Activated CD8-positive, alpha-beta memory T cell treated with anti-CD3 and anti-CD28 coated beads for 1 hour (primary cell): ENCODE measurements at places on chromosomes 3 and 15.

DNA sequence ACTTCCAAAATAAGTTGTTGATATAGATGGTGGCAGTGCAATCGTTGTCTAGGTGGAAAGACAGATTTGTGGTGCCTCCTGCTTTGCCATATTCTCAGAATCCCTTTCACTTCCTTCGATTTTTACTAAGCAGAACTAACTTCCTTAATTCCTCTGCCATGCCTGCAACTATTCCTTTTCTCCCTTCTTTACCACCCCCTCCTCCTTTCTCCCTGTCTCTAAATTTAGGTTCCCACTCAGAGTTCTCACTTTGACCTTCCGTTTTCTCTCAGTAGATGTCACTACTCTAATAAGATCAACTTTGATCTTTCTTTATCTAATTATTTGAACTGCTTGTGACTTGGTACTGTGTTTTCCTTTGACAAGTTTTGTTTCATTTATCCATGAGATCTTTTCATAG is 351.2 kb downstream of the LPP start:
- DNase-seq = no peak

DNA sequence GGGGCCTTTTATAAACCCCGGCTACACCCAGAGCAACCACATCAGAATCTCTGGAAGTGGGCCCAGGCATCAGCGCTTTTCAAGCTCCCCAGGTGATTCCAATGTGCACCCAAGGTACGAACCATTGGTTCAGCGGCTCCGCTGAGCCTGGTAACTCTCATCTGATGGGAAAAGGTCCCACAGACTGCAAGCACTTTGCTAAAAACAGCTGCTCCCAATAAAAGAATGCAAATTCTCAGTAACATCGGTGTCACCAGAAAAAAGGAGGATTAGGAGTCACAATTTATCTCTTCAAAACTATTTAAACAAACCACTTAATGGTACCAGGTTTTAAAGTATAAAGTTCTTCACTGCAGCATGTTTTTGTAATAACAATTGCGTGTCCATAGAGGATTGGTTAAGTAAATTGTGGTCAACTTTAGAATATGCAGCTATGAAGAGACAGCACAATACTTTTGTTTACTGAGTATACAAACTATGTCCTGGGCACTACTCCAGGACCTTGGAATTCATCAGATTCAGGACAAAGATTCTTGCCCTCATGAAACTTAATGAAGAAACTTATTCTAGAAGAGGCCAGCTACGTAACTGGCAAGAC is 660.7 kb upstream of the ADAMTS9 start:
- DNase-seq = no peak

DNA sequence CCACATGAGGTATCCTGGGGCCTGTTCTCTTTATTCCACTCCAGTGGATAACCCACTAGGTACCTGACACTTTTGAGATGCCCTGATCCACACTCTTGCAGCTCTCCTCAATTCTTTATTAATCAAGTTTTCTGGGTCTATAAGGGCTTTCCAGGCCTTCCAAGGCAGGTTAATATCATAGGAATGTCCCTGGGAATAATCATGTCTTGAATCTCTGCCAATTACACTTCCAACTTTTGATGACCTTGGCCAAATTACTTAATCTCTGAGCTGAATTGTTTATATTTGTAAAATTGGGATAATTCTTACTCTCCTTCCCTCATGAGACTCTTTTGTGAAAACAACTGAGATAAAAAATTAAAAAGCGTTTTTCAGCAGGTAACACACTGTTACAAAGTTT is 881.7 kb downstream of the MCTP2 start:
- DNase-seq = no peak

GRCh38 chr3:13110678-13111116 is 37.5 kb upstream of the IQSEC1 start:
- no peak for DNase-seq

- DNase-seq = no peak
These were observed 22.2 kb upstream of the ZNF710 start for GRCh38 chr15:89978914-89979313.

- DNase-seq = no peak
These were observed 192.6 kb downstream of the MEX3B start for GRCh38 chr15:81853150-81853748.

GRCh38 chr3:42014458-42014920 is 52.6 kb upstream of the ULK4 start:
- DNase-seq = no peak

GRCh38 chr3:178397202-178397601 is 139.0 kb upstream of the KCNMB2 start:
- no peak for DNase-seq

- no peak for DNase-seq
These were observed 41.3 kb upstream of the ICE2 start for GRCh38 chr15:60520013-60520824.

GRCh38 chr15:39124155-39124552 is 456.7 kb upstream of the THBS1 start:
- DNase-seq = no peak

DNA sequence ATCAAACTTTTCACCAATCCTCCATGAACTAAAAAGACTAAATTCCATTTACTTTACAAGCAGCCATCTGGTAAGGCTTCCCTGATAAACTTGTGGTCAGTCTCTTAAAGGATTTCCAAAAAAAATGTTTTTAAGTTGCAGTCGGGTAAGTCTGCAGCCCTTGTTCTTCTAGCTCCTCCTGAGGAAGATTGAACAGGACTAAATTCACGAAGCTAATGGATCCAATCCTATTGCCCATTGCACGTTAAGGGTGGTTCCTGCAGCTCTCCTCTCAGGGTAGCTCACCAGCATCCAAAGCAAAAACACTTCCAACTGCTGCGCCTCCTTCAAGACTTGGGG is 2.8 kb downstream of the HES1 start:
- DNase-seq = no peak

- no peak for DNase-seq
These were observed 13.5 kb downstream of the CDCP1 start for GRCh38 chr3:45132568-45133211.

DNA sequence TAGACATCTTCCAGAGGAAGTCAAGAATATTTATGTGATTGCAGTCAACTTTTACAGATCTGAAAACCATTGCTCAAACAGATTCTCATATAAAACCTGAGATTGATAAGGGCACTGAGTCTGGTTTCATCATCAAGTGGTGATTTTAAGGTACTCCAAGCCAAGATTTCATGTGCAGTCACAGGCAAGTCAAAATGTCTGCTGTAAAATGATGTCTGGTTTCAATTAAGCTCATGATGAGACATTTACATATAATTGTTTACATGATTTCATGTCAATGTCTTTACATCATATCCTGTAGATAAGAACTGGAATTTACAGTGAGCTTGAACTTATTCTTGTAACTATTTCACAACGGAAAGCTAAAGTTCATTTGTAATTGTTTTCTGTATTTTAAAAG is 1215.5 kb downstream of the ROBO2 start:
- DNase-seq = no peak

- DNase-seq = no peak
These were observed 13.5 kb downstream of the KBTBD8 start for GRCh38 chr3:67011414-67012131.

DNA sequence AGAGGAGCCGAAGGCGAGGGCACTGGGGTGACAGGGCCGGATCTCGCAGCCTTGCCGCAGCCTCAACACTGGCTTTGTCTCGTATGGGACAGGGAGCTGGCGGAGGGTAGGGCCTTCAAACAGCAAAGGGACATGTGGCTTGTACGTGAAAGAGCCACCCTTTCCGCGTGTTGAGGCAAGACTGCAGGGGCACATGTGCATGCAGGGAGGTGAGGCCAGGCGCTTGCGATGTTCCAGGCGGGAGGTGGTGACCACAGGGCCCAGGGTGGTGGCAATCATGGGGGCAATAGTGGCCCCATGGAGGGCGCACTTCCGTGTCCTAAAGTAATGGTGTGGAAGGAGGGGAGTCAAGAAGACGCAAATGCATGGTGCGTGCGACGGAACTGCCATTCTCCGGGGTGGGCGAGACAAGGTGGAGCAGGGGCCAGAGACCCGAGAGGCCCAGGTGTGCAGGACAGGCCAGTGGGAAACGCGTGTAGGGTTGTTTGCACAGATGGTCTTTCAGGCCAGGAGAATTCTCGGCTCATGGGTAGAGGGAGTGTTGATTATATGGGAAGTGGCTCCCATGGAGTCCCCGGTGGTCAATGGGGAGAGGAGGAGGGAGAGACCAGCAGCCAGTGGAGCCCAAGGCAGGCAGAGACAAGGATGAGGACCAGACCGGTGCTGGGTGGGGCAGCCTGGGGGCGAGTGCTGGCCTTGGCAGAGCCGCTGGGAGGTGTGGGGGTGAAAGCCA is 45.8 kb upstream of the PCSK6 start:
- DNase-seq = no peak

- no peak for DNase-seq
These were observed 13.1 kb upstream of the ALCAM start for GRCh38 chr3:105353485-105354161.

DNA sequence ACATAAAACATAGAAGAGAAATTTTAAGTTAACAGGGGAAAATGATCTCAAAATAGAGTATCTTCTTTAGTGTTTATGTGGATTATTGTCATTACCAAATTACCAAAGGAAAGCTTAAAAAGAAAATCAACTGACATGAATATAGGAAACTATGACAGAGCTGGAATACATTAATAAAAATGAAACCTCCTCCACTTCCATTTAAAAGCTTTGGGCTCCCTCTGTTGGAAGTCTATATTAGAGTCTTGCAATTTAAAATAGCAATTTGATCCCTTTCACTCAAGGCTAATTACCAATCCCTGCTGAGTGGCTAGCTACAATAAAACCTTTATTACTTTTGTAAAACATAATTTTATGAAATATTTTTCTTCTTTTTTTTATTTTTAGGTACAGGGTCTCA is 61.4 kb upstream of the IMPG2 start:
- DNase-seq = no peak

DNA sequence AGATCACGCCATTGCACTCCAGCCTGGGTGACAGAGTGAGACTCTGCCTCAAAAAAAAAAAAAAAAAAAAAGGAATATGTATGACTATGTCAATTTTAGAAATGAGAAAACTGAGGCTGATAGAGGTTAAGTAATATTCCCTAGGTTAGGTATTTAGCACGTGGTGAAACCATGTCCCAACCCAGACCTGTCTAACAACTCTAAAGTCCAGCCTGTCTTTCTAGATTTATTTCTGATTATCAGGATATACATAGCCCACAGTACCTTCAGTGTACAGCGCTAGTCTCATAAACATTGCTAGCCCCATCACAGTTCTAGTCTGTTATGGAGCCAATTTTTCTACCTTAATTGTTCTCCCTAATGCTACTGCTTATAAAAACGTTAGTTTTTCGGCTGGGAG is 88.4 kb upstream of the RAP2B start:
- no peak for DNase-seq

- DNase-seq = no peak
These were observed 9.8 kb upstream of the OR5K4 start for GRCh38 chr3:98343647-98344507.

GRCh38 chr3:10010878-10011465 is 15.3 kb upstream of the FANCD2 start:
- DNase-seq = peak; percentile 67

DNA sequence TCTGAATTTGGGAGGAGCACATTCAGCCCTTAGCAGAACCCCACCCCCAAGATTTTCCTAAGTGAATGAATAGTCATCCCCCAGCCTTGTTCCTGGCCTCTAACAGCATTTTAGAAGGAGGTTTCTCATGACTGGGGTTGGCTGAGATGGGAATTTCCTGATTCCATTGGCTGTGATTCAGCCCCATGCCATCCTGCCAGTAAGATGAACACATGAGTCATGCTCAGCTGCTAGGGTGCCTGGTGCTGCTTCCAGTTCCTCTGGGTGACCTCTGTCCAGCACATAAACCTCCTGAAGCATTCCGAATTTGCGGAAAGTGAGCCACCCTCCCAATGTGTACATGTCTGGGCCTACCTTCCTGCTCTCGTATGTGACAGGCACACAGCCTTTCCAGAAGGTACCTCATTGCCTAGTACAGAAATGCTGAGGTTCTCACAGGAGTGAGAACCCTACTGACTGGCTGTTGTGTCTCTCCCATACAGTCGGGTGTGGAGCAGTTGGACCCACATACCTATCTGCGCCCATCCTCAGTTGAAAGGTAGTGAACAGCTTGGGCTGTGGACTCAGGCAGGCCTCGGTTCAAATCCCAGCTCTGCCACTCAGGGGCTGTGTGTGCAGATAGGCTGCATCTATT is 91.7 kb downstream of the APBA2 start:
- no peak for DNase-seq
